ENCODE measurements at places on chromosomes 12 and 14.
A peak's percentile ranks its signal among the peaks of the same experiment; 100 is the strongest.

GRCh38 chr14:29459969-29460560 is 467.6 kb downstream of the PRKD1 start:
- DNase-seq: no peak

- DNase-seq: no peak
Measured at GRCh38 chr12:56374726-56375597, 12.3 kb upstream of the APOF start.

DNA sequence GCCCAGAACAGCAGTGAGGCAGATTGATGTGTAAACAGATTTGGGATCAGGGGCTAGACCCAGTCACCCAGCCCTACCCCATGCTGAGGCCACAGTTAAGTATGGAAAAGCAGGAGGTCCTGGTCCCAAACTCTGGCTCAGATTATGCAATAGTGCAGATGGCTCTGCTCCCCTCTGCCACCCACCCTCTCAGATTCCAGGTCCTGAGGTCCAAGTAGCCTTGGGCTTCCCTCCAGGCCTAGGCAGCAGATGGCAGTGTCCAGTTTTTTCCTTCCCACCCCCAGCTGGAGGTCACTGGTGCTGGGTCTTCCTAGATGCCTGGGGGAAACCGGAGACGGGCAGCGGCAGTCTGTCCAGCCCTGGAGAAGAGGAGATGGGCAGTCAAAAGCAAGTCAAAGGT is 2.8 kb upstream of the DHH start:
- DNase-seq: no peak

DNA sequence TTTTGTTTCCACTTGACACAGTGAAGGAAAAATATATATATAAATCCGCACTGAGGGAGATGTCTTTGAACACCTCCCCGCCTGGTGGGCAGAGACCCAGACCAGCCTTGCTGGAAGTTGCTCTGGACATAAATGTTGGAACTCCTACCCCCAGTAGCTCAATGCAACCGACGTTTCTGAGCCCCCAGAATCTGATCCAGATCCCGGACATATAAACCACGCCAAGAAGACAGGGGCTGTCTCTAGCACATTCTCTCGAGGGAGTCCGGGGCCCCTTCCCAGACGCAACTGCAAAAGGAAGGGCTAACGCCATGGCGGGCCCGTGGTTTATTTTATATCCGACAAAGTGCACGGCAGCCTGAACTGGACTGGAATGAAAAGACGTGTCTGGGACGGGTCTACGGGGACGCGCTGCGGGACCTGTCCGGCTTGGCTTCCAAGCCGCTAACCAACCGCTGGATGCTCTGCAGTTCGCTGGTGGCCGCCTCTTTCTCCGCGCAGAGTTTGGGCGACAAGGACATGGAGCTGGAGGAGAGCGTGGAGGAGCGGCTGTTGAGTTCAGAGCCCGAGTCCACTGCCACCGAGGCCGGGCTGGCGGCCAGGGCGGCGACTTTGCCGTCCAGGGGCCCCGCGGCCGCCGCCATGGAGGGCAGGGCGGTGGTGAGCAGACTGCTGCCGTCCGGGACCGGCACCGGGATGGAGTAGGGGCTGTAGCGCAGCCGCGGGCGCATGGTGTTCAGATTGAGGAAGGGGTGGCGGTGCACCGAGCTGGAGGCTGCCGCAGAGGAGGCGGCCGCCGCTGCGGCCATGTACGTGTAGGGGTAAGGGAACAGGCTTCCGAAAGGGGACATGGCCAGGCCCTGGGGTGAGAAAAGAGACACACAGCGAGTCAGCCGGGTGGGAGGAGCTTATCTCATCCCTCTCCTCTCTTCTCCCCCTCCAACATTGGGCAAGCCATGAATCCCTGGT is 12.2 kb downstream of the TBX3 start:
- DNase-seq: no peak

DNA sequence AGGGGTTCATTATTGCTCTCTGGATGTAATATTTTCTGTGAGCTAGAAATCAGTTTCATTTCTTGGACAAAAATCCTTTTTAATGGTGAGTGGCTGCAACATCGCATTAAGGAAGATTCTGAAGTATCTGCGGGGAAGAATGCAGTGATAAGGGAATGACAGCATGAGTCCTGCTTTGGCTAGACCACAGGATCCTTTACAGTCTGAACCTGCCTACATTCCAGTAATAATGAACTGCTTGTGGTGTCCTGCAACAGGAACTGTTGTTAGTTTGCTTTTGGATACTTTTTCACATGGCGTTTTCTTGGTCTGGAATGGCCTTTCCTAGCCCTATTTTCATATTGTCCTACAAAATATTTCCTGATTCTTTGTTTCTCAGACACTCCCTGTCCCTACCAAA is 15.7 kb downstream of the MDM2 start:
- DNase-seq: no peak

DNA sequence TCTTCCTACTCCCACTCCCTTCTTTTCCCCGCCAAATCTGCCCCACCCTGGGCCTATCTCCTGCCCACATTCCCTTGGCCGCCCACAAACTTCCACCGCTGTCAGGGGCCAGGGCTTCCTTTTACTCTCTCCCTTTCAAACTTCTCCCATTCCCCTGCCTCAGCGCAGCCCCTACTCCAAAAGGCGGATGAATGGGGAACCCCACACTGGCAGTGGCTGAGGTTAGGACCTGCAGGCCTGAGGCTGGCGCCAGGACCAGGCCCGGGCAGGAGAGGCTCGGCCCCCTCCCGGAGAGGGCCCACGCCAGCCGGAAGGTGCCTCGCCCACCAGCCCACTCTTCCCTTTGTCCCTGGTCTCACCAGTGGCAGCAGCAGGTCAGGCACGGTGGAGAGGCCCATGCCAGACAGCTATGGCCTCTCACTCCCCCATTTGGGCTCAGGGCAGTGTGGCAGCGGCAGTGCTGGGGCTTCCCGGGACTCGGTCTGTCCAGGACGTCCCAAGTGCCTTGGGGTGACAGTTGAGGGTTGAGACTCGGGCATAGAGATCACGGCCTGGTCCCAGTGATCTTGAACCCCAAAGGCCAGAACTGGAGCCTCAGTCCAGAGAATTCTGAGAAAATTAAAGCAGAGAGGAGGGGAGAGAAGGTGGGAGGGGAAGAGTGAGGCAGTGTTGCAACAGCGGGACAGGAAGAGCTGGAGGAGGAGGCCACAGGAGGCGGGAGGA is at the start of gene TNFRSF1A:
Gene TNFRSF1A (minus strand): TSS at position 660 of the 723 bp plus-strand sequence. CDS start 262 bp downstream, at position 398.
- DNase-seq: peak; percentile 79
